NCI-H774 (cell line): ENCODE measurements at places on chromosomes 12 and 14.

DNA sequence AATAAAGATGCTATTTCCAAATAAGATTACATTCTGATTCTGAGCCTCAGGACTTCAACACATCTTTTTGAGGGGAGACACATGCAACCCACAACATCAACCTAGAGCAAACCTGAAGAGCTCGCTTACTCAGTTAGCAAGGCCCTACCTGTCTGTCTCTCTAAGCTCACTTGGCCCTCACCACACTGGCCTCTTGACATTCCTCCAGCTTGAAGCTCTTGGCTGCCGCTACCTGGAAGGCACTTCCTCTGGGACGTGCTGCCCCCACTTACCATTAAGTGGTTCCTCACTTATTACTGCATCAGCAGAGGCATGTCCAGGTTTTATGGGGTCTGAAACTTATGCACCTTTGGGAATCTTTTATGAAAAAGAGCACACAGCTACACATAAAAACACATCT lies 354.8 kb downstream of the GALC start:
- no peak for DNase-seq

DNA sequence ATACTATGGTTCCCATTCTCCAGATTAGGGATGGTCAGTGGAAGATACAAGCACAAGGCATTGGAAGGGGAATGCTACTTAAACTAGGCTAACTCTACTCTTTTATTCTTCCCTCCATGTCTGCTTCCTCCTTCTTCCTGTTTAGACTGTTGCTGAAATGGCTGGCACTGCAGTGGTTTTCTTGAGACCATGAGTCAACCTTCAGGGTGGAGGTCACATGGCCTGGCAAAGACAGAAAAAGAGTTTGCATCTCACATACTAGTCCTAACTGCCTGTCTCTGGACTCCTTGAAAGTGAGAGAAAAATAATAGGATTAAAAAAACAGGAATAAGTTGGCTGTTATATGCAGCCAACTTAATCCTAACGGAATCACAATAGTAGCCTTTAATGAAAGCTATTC lies 37.0 kb downstream of the ALDH1L2 start:
- DNase-seq = no peak

GRCh38 chr14:104976198-104977007 lies 1.8 kb downstream of the AHNAK2 start:
- DNase-seq = peak; percentile 54

DNA sequence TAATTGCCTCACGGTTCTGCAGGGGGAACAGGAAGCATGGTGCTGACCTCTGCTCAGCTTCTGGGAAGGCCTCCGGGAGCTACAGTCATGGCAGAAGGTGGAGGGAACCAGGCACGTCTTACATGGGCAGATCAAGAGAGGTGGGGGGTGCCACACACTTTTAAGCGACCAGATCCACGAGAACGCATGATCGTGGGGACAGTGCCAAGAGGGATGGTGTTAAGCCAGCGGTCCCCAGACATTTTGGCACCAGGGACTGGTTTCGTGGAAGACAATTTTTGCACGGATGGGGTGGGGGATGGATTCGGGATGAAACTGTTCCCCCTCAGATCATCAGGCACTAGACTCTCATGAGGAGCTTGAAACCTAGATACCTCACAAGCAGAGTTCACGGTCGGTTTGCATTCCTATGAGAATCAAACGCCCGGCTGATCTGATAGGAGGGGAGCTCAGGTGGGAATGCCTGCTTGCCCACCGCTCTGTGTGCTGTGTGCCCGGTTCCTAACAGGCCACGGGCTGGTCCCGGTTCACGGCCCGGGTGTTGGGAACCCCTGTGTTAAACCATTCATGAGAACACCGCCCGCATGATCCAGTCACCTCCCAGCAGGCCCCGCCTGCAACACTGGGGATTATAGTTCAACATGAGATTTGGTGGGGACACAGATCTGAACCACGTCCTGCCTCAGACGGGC lies 96.9 kb downstream of the ADGRD1 start:
- DNase-seq = no peak

GRCh38 chr12:92753976-92754885 lies 51.4 kb downstream of the PLEKHG7 start:
- DNase-seq = no peak

DNA sequence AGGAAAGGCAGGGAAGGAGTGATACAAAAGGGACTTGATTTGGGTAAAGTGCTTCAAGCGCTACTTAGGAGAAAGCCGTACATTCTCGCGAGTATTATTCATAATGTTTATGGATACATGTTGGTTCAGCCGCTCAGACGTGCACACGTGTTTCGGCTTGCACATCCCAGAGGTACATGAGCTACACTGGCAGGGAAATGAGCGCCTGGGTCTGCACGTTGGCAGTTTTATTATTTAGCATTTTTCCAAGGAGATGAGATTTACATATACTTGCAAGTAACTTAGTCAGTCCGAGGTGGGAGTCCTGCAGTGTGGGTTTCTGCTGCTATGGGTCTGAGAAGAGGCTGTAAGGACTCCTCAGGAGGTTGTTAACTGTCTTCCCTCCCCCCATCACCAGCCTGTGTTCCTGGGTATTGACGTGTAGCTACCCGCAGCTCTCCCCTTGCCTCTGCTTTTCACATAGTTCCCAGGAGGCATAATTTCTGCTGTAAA lies 1.5 kb downstream of the PRKCH start:
- no peak for DNase-seq

- DNase-seq = no peak
These were observed 88.5 kb downstream of the GXYLT1 start for GRCh38 chr12:42056130-42056529.

GRCh38 chr12:2312770-2313169 lies 260.0 kb downstream of the CACNA1C start:
- DNase-seq = no peak

DNA sequence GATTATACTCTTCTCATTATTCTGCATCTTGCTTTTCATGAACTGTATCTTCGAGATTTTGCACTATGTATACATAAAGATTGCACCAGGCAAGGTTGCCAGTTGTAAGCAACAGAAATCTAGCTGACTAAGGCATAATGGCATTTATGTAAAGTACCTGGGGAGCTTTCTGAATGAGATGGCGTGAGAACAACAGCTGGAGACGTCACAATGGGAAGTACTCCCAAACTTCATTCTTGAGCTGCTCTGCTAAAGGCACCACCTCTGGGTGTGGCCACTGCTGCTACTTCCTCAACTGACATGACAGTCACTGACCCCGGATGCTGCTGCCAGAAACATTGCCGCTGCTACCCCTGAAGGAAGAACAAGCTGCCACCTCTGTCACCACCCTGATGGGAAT lies 220.7 kb downstream of the NOVA1 start:
- DNase-seq = no peak

- no peak for DNase-seq
These were observed 178.8 kb downstream of the STXBP6 start for GRCh38 chr14:24870949-24871701.

DNA sequence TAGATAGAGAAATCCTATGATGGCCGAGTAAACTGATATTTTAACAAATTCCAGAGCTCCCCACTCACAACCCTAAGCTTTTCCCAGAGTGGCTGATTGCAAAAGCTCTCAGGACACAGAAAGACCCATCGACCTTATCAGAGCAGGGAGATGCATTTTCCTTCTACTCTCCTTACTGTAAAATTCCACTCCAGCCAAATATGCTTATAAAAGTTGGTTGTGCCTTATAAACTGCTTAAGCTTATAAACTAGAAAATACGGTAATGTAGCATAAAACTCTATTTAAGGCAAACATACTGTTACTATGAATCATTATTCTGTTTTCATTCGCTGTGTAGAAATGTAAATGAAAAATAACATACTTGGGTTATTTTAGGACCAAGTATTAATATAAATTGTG lies 41.6 kb upstream of the TRHDE start:
- DNase-seq = no peak

- no peak for DNase-seq
These were observed 263.4 kb downstream of the CCDC91 start for GRCh38 chr12:28453686-28454085.

- DNase-seq = no peak
These were observed 795.4 kb downstream of the SLC6A15 start for GRCh38 chr12:84117190-84117589.

- DNase-seq = no peak
These were observed 51.7 kb downstream of the TMEM30B start for GRCh38 chr14:61229475-61229888.

- no peak for DNase-seq
These were observed 344.2 kb downstream of the ATP23 start for GRCh38 chr12:58285551-58285950.

DNA sequence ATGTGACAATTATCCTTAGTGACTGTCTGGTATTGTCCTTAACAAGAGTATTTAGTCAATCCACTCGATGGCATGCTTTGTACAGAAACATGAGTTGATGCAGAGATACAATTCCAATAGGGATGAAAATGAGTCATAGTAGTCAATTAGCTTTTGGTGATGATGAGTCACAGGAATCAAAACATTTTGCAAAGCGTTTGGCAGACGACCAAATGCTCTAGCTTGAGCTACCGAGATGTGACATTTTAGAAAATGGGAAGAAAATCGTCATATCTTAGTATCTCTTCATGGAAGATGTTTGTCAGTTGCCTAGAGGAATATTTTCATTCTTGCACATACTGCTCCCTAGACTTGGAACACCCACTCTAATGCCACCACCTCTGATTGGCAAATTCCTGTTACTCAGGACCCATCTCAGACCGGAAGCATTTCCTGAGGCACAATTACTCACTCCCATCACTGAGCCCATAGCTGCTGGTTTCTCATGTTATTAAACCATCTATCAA lies 95.0 kb downstream of the LMNTD1 start:
- DNase-seq = peak; percentile 37

DNA sequence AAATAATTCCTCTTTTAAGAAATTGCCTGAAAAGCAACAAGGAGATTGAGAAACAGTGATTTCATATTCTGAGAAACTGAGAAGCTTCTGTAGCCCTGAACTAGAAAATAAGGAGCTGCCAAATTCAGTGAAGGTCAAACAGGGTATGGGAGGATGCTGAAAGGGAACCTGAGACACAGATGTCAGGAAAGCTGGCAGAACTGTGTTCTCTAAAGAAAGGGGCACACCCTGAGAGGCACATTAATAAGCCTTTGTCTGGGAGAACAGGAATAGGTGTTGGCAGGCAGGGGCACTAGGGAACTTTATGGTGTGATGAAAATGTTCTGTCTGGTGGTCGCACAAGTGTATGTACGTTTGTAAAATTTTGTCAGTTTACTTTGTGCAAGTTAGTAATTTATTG lies 29.6 kb downstream of the VRK1 start:
- no peak for DNase-seq

GRCh38 chr12:116759783-116760621 lies 21.9 kb downstream of the RNFT2 start:
- no peak for DNase-seq

DNA sequence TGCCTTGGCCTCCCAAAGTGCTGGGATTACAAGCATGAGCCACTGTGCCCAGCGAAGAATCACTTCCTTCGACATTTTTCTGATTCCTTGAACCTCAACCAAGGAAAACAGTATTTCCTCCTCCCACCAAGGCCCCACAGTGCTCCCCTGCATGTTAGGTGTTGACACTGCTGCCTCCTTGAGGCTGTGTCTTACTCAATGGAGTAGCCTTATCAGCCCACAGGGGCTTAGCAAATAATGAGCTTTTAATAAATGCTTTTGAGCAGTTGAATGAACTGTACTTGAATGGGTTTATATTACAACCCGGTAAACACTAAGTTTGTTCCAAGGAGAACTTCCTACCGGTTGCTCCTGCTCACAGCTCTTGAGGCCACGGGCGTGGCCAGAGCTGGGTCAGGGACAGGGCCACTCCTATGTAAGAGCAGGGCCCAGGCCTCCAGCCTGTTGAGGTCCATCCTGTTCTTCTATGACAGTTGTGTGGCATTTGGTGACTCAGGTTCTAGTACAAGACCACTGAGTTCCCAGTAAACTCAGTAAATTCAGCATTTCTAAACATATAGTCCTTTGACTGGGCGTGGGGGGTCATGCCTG lies 36.8 kb upstream of the TUBA1A start:
- DNase-seq = no peak

DNA sequence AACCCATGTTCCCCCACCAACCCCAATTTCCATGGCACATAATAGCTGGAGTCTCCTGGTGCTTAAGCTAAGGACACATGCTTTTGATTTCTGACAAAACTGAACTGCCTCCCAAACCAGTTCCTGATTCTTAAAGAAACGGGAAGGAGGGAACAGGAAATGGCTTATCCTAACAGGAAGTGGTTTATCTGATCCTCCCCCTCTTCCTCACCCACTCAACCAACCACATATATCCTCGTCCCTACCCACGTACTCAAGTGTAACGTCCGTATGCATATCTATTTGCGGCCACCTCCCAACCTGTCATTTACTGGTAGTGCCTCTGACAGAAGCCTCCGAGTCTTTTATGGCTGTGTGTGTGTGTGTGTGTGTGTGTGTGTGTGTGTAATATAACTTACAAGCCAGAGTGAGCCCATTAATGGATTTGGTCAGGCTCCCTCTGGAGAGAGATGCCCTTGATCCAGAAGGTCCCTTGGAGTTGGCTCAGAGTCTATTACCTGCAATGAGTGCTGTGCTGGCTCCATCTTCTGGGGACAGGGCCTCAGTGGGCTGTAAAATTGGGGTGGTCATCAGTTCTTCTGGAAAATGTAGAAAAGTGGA lies 7.7 kb downstream of the DAZAP2 start:
- no peak for DNase-seq

- DNase-seq = no peak
These were observed 665.9 kb downstream of the BCL11B start for GRCh38 chr14:98606041-98606640.

- no peak for DNase-seq
These were observed 618 bp upstream of the AQP6 start for GRCh38 chr12:49972129-49972528.

GRCh38 chr14:57578801-57579200 lies 85.1 kb upstream of the CCDC198 start:
- DNase-seq = no peak

DNA sequence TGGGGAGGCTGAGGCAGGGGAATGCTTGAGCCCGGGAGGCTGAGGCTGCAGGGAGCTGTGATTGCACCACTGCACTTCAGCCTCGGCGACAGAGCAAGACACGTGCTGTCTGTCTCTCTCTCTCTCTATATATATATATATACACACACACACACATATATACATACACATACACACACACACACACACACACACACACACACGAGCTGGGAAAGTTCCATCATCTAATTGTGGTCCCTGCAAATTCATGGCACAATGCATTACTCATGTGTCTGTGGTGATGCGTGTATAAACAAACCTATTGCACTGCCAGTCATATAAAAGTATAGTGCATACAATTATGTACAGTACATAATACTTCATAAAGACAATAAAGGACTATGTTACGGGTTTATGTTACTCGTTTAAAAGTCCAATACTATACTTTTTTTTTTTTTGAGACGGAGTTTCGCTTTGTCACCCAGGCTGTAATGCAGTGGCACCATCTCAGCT lies 36.6 kb downstream of the WDR89 start:
- no peak for DNase-seq

DNA sequence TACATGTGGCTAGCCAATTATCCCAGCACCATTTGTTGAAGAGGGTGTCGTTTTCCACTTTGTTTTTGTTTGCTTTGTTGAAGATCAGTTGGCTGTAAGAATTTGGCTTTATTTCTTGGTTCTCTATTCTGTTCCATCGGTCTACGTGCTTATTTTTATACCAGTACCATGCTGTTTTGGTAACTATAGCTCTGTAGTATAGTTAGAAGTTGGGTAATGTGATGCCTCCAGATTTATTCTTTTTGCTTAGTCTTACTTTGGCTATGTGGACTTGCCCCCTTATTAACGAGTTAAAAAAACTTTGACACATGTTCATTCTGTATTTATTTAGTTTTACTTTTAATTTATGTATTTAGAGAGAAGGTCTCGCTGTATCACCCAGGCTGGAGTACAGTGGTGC lies 120.4 kb downstream of the ADCK1 start:
- no peak for DNase-seq

GRCh38 chr12:133233993-133234564 lies 1.6 kb downstream of the ANHX start:
- no peak for DNase-seq
